SJSA1 (cell line): ENCODE measurements at places on chromosomes 2 and 18.

DNA sequence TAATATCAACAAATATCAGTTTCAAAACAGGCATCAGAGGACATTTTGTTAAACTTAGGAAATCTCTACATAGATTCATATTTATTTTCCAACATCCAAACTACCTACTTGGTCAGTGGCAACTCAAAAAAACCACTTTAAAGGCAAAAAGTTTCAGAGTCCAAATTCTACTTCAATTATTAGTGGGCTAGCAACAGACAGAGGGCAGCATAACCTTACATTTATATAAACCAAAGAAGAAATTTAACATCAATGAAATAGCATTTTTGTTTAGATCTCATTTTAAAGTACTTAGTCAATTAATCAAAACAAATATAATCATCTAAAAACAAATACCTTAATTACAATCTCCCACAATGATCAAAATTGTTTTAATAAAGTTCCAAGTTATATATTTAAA, 33.3 kb downstream of the RTTN start:
- DNase-seq = no peak

GRCh38 chr2:201798252-201798913, 8.0 kb upstream of the CDK15 start:
- peak; percentile 71 for DNase-seq

- DNase-seq = no peak
Measured at GRCh38 chr2:141796449-141796848, 334.4 kb downstream of the LRP1B start.

DNA sequence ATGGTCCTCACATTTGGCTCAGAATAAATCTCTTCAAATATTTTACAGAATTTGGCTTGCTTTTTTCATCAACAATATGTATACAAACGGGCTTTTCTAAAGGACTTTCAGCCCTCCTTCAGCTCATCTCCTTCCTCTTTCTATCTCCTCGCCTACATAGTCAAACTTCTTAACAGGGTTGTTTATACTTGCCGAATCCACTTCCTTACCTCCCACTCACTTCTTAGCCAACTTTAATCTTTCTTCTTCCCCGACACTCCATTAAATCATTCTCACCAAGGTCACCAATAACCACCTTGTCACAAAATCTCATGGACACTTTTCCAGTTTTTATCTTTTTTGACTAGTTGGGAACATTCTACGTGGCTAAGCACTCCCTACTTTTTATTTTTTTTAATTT, 325.2 kb downstream of the PLCL1 start:
- DNase-seq = no peak

DNA sequence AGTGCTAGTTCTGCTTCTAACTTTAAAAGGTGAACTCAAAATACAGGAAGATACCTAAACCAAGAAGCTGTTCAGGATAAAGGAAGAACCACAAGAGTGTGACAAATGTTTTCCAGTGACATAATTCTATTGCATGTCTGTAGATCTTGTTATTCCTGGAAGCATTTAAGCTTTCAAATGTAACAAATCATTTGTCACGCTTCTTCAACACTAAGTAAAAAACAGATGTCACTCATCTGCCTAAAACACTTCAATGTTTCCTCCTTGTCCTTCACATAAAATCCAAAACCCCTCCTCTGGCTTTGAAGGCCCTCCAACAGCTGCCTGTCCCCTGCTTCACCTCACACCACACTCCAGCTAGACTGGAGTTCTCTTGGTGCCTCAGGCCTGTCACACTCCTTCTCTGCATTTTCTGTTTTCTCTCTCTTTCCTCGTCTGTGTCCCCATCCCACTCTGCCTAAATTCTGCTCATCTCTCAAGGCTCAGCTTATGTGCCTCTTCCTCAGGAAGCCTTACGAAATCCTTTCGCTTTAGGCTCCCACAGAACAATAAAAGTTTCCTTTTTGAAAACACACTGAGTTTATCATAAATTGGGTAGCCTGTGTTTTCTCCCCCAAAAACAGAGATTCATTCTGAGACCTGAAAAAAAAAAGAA, 6.4 kb upstream of the CLEC4F start:
- DNase-seq = no peak

GRCh38 chr2:197209742-197210408, 100.7 kb downstream of the ANKRD44 start:
- DNase-seq = no peak

DNA sequence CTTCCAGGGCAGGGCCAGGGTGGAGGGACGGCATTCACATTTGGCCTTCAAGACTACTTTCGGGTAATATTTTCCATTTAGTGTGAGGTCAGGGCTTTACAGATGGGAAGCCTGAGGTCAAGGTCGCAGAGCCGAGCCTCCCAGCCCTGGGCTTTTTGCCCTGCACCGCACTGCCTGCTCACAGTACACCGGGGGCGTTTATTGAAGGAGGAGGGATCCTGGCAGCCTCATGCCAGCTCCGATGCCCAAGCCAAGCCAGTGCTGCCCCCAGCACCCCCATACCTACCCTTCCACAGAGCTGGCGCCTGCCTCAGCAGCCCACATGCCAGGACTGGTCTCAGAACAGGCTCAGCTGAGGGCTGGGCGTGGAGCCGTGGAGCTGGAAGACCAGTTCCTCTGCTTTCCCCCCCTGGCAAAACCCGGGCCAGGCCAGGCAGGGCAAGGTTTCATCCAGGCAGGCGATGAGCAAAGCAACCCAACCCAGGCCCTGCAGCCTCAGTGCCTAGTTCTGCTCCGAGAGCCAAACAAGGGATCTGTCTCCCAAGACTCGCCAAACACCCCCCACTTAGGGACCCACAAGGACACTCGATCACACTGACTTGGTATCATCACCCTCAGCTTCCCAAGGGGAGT, 11.9 kb downstream of the SDC1 start:
- DNase-seq = no peak

GRCh38 chr18:62984656-62985315, 269.4 kb downstream of the PHLPP1 start:
- DNase-seq = no peak

GRCh38 chr18:45837283-45838070, 12.0 kb downstream of the SIGLEC15 start:
- no peak for DNase-seq
